ENCODE measurements at places on chromosomes 13 and 19. TPM values are rescaled to one million over a fixed set of nuclear protein-coding genes. Genes with fewer than 3 reads are reported as not detected.

- no peak for DNase-seq
These were observed 1.3 kb downstream of the BICRA start for GRCh38 chr19:47609906-47610894.

GRCh38 chr13:113034451-113035212 is 65.6 kb downstream of the MCF2L start:
- no peak for DNase-seq

- no peak for DNase-seq
These were observed 18.4 kb upstream of the EPHX3 start for GRCh38 chr19:15250640-15250993.

- no peak for DNase-seq
These were observed 32.6 kb downstream of the ERCC5 start for GRCh38 chr13:102878481-102878880.

DNA sequence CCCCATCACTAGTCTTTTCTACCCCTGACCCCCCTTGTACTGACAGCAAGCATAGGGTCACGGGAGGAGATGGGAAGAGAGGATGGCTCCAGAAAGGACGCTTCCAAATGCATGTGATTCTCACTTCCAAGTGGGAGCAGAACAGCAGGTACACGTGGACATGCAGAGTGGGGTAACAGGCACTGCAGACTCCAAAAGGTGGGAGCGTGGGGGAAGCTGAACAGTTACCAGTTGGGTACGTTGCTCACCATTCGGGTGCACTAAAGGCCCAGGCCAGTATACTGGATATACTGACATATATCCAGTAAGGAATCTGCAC is 2.3 kb upstream of the ETV2 start:
- no peak for DNase-seq

GRCh38 chr13:31437975-31438374 is 238.2 kb downstream of the B3GLCT start:
- no peak for DNase-seq

DNA sequence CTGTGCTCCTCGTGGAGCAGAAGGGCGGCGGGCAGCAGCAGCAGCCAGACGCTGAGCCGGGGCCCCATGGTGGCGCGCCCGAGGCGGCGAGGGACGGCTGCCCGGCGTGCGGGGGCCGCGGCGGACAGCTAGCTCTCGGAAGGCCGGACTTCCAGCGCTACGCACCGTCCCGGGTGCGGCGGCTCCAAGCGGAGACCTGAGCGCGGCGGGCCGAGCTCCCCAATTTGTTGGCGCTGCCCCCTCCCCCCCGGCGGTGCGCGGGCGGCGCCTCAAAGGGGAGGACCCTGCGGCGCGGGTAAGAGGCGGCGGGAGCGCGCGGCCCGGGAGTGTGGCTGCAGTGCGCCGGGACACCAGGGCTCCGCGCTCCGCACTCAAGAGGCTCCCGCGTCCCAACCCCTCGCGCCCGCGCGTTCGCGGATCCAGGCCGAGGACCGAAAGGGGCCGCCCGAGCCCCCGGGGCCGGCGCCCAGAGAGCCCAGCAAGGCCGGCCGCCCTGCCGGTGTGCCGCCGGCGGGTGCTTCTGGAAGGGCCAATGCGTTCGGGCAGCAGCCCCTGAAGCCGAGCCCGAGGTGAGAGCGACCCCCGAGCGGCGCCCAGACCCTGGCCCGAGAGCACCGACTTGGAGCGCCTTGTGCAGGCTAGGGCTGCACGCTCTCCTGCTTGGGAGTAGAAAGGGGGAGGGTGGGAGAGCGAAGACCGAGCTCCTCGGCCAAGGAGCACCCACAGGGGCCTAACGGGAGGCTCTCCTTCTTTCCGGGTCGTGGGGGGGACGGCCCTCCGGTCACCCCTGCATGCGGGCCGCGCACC is at the start of the genes COL4A1 and COL4A2:
TSS of gene COL4A1 (minus strand) at position 198 of the 807 bp plus-strand sequence. CDS start at position 68, 130 bp downstream.
TSS of gene COL4A2 (plus strand) at position 325 of the 807 bp plus-strand sequence. CDS start 620 bp downstream, outside the sequence.
- no peak for DNase-seq

GRCh38 chr13:19567820-19568534 is 6.6 kb upstream of the TPTE2 start:
- no peak for DNase-seq

DNA sequence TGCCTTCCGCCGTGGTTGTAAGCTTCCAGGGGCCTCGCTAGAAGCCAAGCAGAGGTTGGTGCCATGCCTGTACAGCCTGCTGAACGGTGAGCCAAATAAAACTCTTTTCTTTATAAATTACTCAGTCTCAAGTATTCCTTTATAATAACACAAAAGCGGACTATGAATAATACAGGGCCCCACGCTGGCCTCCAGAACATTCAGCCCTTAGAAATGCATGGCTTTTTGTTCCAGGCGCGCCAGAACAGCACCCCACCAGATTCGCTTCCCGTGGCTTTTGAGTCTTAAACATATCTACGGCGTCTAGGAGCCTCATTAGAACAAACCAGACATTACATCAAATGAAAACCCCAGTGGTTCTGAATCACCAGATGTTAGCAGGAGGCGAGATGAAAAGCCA is 75.1 kb downstream of the SLC15A1 start:
- DNase-seq: no peak

DNA sequence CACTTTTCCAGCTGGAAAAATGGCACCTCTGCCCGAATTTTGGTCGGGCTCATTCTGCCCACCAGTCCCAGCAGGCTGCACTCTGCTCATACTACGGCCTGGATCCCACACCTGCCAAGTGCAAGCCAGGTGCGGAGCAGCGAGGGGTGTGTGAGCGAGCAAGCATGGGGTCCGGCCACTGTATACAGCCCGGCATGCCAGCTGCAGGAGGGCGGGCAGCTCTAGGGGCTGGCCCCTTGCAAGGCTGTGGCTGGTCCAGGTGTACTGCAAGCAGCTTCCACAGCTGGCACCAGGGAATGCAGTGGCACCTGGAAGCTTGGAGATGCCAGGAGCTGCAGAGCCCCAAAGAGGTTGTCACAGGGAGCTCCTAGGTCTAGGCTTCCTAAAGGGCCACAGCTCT is 2.7 kb upstream of the INTS6 start:
- DNase-seq: no peak

- DNase-seq: no peak
These were observed 249.3 kb upstream of the HTR2A start for GRCh38 chr13:47146136-47146535.

GRCh38 chr19:8262431-8262830 is 45.7 kb downstream of the CD320 start:
- no peak for DNase-seq

- no peak for DNase-seq
These were observed 484.2 kb upstream of the SLITRK1 start for GRCh38 chr13:84366506-84366905.

- no peak for DNase-seq
These were observed 43.4 kb upstream of the SPACA7 start for GRCh38 chr13:112332727-112333126.

DNA sequence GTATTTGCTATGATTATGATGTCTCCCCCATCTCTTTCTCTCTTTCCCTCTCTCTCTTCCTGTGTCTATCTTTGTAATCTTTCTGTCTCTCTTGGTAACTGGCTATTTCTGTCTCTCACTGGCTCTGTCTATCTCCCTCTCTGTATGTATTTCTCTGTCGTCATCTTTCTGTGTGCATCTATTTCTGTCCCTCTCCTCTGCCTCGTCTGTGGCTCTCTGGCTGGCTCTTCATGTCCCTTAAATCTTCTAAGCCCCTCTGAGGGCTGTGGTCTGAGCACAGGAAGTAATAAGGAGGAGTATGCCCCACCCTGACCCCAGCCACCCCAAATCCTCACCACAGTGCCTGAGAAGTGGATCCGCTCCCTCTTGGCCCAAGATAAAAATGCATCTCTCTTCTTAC is 104.4 kb downstream of the DNAJC15 start:
- no peak for DNase-seq

DNA sequence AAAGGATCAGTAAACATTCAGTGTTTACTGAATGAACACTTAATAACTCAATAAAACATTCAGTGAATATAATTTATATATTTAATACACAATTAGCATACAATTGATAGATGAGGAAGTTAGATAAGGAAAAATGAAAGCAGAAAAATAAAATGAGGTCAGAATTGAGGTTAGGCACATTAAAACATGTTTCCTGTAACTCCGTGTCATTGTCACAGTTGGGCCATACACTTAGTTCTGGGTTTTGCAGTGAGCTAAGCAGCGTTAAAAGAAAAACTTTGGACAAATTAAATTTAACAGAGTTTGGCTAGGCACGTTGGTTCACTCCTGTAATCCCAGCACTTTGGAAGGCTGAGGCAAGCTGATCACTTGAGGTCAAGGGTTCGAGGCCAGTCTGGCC is 71.4 kb downstream of the MIPEP start:
- DNase-seq: no peak

The TMEM272 gene
- not detected for total RNA-seq

The TEX29 gene
- total RNA-seq: not detected

The COG6 gene
- 13.8 TPM for total RNA-seq

The TMEM238 gene
- total RNA-seq: 4.1 TPM

The RUBCNL gene
- 1.8 TPM for total RNA-seq

The TMEM145 gene
- 4.9 TPM for total RNA-seq

The LPAR6 gene
- total RNA-seq: 6.2 TPM

The HMGB1 gene
- 448 TPM for total RNA-seq

The ZFR2 gene
- total RNA-seq: not detected

Measured in kidney epithelial cell (primary cell).